Endodermal cell (in vitro differentiated cells): ENCODE measurements at places on chromosomes 5 and 9. TPM values are rescaled to one million over a fixed set of nuclear protein-coding genes. Genes with fewer than 3 reads are reported as not detected.

DNA sequence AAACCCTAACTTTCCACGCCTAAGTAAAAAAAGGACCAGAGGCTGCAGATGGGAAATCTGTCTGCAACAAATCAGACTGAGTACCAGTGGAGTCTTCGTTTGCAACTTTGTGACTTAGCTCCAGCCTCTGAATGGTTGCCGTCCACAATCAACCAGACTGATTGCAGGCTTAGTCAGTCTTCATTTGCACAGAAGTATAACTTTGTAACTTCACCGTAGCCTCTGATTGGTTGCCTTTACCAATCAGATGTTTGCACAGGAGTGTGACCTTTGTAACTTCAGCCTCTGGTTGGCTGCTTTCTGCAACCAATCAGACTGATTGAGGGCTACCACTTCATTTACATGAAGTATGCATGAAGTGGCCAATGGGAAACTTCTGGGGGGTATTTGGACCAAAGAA lies 53.7 kb downstream of the TGFBR1 start:
- DNase-seq: no peak

- no peak for DNase-seq
Observed at GRCh38 chr9:37287317-37287716, 135.2 kb upstream of the GRHPR start.

DNA sequence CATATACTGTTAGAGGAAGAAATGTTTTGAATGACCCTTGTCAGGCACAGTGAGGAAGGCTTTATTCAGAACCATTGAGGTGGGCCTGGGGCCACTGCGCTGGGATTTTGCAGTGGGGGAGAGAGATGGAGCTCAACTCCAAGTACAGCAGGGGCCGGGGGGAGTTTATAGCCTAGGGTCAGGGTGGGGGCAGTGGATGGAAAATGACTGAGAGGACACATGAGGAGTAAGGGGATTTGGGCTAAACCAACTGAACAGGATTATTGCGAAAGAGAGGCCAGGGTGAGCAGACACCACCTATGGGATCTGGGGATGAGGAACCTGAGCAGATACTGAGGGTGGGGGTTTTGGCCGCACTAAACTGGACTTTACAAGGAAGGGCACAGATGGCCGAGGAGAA lies 6.3 kb downstream of the CEP72 start:
- DNase-seq: no peak

GRCh38 chr9:108967916-108968315 lies 33.7 kb downstream of the ABITRAM start:
- no peak for DNase-seq

- no peak for DNase-seq
Observed at GRCh38 chr5:73440262-73440661, 8.3 kb downstream of the FOXD1 start.

DNA sequence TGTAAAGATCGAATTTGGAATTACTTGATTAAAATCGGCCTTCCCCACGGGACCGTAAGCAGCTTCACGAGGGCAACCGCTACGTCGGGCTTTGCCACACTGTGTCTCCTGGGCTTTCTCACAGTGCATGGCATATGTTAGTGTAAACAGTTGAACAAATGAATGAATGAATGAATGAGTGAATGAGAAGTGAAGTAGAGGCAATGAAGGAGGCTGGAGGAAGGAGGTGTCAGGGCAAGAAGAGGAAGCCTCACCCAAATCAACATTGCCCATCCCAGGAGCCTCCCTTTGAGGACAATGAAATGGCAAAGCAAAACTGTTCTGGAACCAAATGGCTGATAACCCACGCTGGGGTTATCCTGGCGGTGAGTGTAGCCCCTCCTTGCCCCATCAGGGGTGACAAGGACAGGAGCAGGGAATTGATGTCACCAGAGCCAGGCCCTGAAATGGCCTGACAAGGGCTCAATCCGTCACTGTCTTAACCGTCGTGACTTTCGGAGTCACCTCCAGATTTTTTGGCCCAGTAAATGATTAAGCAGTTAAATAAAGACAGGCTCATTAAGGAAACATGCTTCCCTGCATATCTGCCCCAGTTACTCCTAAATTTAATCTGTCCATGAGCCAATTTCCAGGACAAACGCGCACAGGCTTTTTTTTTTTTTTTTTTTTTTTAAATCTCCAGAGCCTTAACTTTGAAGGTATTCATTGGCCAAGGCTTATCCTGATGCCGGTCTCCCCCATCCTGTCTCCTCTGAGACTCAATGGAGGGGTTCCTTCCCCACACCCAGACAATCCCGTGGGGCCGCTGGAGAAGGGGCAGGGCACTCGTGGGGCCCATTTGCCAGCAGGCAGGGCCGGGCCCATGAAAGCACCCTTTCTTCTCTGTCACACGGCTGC lies 88.4 kb upstream of the BOD1 start:
- no peak for DNase-seq

GRCh38 chr5:140262839-140263238 lies 40.1 kb downstream of the PFDN1 start:
- DNase-seq: no peak

GRCh38 chr5:1268666-1269065 lies 26.2 kb downstream of the TERT start:
- DNase-seq: no peak

DNA sequence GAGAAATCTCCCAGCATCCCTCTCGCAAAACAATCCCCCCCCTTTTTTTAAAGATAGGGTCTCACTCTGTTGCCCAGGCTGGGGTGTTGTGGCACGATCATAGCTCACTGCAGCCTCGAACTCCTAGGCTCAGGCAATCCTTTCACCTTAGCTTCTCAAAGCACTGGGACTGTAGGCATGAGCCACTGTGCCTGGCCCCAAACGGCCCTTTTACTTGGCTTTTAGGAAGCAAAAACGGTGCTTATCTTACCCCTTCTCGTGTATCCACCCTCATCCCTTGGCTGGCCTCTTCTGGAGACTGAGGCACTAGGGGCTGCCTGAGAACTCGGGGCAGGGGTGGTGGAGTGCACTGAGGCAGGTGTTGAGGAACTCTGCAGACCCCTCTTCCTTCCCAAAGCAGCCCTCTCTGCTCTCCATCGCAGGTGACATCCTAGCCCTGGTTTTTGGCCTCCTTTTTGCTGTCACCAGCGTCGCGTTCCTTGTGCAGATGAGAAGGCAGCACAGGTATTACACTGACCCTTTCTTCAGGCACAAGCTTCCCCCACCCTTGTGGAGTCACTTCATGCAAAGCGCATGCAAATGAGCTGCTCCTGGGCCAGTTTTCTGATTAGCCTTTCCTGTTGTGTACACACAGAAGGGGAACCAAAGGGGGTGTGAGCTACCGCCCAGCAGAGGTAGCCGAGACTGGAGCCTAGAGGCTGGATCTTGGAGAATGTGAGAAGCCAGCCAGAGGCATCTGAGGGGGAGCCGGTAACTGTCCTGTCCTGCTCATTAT lies 6.8 kb downstream of the CA9 start:
- DNase-seq: peak; percentile 90

- DNase-seq: no peak
Observed at GRCh38 chr5:109452661-109453060, 42.9 kb upstream of the PJA2 start.

GRCh38 chr5:122611406-122611805 lies 163.5 kb upstream of the SNX2 start:
- DNase-seq: no peak

- DNase-seq: peak; percentile 69
Observed at GRCh38 chr9:35605351-35606137, 482 bp downstream of the TESK1 start.

GRCh38 chr5:157651623-157652376 lies 438 bp downstream of the SOX30 start:
- DNase-seq: peak; percentile 77

- DNase-seq: no peak
Observed at GRCh38 chr9:14198047-14198840, 115.7 kb downstream of the NFIB start.

GRCh38 chr9:89564346-89564878 lies 40.4 kb upstream of the GADD45G start:
- DNase-seq: peak; percentile 87

- DNase-seq: peak; percentile 74
Observed at GRCh38 chr9:6632516-6633183, 12.9 kb downstream of the GLDC start.

DNA sequence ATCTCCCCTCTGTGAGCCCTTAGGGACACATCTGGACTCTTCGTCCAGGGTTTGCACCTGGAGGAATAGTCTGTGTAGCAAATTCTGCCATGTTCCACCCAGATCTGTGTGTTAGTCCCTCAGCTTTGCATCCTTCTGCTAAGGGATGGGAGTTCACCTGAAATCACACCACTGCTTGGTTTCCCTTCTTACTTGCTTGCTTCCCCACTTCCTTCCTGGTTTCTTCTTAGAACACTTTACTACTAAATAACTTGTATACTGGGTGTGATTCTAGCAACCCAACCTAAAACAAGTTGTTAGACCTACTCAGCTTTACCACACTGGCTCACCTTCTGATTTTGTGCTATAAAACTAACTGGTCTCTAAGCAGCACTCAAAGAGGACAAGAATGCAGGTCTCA lies 202.6 kb upstream of the MAP3K1 start:
- no peak for DNase-seq

DNA sequence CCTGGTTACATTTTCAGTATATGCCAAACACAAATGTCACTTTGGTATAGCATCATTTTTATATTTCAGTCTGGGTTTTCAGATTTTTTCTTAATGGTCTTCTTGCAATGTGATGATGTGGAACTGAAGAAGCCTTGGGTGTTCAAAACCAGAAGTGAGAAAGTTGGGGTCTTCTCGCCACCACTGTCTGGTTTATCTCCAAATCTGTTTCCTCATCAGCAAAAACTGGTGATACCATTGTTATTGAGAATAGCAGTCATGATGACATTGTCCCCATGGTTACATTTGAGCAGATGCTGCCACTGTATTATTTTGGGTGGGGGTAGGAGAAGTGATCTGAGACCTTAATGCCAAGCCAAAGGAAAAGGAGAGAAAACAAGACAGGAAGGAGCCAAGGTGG lies 85.9 kb upstream of the MAP3K1 start:
- no peak for DNase-seq

- DNase-seq: no peak
Observed at GRCh38 chr5:163718272-163718671, 212.9 kb downstream of the MAT2B start.

- no peak for DNase-seq
Observed at GRCh38 chr5:14712666-14713065, 48.1 kb downstream of the OTULIN start.

- DNase-seq: no peak
Observed at GRCh38 chr9:127424676-127424999, 456 bp downstream of the ZNF79 start.

DNA sequence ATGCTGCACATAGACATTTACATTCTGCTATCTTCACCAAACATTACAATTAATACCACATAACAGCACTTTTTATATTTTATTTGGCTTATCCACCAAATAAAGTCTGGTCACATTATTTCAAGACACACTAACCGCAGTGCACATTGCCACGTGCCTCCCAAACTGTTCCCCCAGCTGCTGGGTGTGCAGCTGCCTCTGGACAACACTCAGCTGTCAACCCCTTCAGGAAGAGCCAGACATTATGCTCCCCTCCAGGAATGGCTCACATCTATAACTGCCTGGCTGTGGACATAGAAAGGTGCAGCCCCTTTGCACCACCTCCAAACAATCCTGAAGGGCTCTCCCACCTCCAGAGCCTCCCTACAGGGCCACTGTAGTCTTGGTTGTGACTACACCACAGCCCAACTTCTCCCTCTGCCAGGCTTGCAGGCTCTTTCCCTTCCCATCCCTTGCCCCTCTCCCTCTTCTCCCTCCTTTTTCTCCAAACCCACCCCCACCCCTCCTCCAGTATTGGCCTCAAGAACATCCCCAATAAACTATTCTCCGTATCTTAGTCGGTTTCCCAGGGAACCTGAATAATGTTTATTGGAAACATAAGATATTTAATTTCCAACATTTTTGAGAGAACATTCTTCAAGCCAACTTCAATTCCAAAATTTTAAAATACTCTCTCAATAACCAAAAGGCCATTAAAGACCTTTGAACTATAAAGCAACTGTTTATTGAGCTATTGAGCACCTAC lies 372.3 kb downstream of the CTNND2 start:
- DNase-seq: no peak

- no peak for DNase-seq
Observed at GRCh38 chr5:172574871-172575223, 66.2 kb upstream of the NEURL1B start.

DNA sequence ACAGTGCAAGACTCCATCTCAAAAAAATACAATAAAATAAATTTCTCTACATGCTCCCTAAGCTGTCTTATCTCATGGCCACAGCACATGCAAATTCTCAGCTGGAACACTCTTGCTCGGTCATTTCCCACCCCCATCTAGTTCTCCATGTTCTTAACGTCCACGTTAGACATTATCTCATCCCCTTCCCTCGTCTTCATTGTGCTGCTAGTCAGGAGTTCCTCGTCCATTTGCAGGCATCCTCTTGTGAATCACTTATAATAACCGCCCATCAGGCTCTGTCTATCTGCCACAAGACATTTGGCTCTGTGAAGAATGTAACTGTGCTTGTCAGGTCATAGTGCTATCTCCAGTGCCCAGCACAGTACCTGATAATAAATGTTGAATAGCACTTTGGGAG lies 32.9 kb upstream of the GOLGA1 start:
- DNase-seq: no peak

DNA sequence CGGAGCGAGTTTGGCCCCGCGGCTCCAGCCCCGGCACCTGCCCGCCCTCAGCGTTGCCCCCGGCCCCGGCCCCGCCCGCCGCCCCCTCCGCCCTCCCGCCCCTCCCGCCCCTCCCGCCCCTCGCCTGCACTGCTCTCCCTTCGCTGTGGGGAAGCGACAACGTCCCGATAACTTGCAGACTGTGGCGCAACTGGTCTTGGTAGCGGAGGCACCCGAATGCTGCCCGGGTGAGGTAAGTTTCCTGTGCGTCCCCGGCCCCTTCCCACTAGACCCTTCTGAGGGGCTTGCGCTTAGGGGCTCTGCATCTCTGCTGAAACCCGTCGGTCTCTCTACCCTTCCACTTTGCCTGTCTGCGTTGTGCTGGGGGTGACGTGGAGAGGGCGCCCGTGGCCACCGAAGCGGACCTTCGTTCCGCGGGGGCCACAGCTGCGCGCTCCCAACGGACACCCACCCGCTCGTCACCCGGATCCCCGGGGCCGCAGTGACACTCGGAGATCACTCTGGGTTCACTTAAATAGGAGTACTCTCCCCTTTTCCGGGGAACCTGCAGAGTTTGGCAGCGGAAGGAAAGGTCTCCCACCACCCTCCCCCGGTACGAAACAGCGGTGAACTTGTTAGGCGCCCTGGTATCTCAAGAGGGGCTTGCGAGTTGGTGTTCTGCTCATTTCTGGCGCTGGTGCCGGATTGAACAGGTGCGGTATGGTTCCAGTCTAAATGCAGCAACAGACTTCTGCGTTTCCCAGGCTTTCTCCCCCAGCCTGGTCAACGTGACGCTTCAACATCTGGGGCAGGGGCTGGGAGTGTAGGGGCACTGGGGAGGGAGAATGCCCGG lies 707 bp downstream of the PIP5K1B start:
- DNase-seq: peak; percentile 63

Gene CCDC127
- 8.5 and 9.7 TPM in 2 replicates for total RNA-seq

Gene COL23A1
- total RNA-seq: 50.2 to 61.6 TPM (median 52.1 TPM) in 3 replicates

Gene ANKRD18A
- 8.0 and 8.4 TPM in 2 replicates for total RNA-seq

Gene PCDHGC4
- 2.3 and 2.6 TPM in 2 replicates for total RNA-seq

Gene PCDHGA7
- total RNA-seq: 1.1 and 1.9 TPM in 2 replicates

Gene ZFP37
- 3.2 to 4.7 TPM (median 3.6 TPM) in 3 replicates for total RNA-seq

Gene NPR3
- 0.57 to 3.7 TPM (median 0.82 TPM) in 3 replicates for total RNA-seq

Gene CDC37L1
- total RNA-seq: 18.4 TPM in 2 replicates

Gene CD180
- not detected in 3 replicates for total RNA-seq

Gene CCDC192
- total RNA-seq: 1.2 to 1.3 TPM (median 1.2 TPM) in 3 replicates

Gene PCA3
- not detected in 2 replicates for total RNA-seq

Gene SPINK6
- not detected in 3 replicates for total RNA-seq

Gene IL9
- total RNA-seq: not detected in 2 replicates

Gene BASP1
- 46.9 to 66.4 TPM (median 60.3 TPM) in 3 replicates for total RNA-seq

Gene NXNL2
- 0.23 TPM in 1 of 2 replicates, not detected in the other for total RNA-seq

Gene RHOBTB3
- total RNA-seq: 421 and 432 TPM in 2 replicates
